Mesenchymal stem cell (in vitro differentiated cells and primary cell): ENCODE measurements at places on chromosomes 5 and 9.
A peak's percentile ranks its signal among the peaks of the same experiment; 100 is the strongest.

DNA sequence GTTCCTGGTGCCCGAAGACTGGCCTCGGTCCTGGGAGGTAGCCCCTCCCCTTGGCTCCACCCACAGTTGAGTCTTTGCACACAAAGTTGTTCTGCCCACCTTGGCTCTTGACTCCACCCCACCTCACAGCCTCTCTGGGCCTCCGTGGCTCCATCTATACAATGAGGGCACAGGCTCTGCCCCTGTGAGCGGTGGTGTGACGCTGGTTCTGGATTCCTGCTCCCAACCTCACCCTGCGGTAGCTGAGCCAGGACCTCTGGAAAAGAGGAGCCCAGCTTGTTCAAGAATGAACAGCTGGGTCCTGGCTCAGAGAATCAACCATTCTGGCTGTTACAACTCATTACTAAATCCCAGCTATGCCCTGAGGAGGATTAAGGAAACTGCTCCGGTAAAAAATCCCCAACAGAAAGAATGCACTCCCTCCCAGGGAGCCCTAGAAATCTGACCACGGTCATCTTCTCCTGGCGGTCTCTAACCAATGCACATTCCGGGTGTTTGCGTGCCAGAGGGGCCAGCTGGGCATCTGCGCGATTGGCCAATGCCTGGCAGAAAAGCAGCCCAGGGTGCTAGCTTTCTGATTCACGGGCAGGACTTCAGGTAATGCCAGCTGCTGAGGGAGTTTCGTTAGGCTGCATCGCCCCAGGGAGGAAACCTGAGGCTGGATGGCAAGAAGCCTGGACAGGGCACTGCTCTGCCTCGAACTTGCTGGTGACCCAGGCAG lies 9.9 kb upstream of the GRHPR start:
- DNase-seq, result no peak

- no peak for DNase-seq
Observed at GRCh38 chr5:64308135-64308534, 142.5 kb downstream of the RNF180 start.

DNA sequence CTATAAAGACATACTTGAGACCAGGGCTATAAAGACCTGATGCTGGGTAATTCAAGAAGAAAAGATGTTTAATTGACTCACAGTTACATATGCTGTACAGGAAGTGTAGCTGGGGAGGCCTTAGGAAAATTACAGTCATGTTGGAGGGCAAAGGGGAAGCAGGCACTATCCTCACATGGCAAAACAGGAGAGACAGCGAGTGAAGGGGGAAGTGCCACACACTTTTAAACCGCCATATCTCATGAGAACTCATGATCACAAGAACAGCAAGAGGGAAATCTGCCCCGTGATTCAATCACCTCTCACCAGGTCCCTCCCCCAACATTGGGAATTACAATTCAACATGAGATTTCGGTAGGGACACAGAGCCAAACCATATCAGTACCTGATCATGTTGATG lies 89.9 kb upstream of the ADAMTSL1 start:
- no peak for DNase-seq

GRCh38 chr9:129954868-129955550 lies 88.0 kb downstream of the FNBP1 start:
- DNase-seq, result peak; percentile 58

GRCh38 chr5:10797261-10797660 lies 36.2 kb upstream of the DAP start:
- DNase-seq, result peak; percentile 56

GRCh38 chr9:116000748-116001329 lies 152.8 kb upstream of the PAPPA start:
- no peak for DNase-seq

GRCh38 chr9:21381448-21382339 lies 3.5 kb downstream of the IFNA2 start:
- DNase-seq, result no peak

DNA sequence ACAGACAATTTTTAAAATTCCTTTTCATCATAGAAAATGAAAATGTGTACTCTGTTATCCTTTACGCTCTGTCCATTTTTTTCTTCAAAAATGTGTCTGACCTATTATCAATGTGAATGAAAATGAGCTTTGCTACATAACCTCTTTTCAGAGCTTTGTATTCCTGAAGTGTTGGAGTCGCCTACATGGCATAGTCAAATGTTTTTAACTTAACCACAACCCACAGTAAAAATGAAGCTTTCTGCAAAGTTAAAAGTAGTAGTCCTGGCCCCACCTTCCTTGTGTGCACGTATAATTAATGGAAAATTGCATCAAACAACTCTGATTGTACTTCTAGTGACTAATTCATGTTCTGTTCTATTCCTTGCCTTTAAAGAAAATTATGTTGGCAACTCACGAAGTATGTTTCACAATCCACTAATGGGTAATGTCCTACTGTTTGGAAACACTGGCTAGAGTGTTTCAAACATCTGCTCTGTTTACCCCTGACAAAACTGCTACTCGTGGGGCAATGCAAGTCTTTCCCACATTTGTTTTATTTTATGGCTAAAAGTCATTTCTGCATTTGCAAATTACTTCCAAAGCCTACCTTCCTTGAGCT lies 18.6 kb upstream of the PSAT1 start:
- DNase-seq, result peak; percentile 92

DNA sequence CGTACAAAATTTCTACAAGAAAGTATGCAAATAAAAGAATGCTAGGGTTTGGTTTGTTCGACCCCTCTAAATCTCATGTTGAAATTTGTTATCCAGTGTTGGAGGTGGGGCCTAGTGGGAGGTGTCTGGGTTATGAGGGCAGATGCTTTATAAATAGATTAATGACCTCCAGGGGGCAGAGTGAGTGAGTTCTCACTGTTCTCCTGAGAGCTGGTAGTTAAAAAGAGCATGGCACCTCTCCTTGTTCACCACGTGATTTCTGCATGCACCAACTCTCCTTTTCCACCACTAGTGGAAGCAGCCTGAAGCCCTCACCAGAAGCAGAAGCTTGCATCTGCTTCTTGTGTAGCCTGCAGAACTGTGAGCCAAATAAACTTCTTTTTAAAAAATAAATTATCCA lies 50.4 kb upstream of the FAM170A start:
- peak; percentile 18 for DNase-seq

GRCh38 chr9:133735415-133735775 lies 2.8 kb downstream of the SARDH start:
- no peak for DNase-seq

DNA sequence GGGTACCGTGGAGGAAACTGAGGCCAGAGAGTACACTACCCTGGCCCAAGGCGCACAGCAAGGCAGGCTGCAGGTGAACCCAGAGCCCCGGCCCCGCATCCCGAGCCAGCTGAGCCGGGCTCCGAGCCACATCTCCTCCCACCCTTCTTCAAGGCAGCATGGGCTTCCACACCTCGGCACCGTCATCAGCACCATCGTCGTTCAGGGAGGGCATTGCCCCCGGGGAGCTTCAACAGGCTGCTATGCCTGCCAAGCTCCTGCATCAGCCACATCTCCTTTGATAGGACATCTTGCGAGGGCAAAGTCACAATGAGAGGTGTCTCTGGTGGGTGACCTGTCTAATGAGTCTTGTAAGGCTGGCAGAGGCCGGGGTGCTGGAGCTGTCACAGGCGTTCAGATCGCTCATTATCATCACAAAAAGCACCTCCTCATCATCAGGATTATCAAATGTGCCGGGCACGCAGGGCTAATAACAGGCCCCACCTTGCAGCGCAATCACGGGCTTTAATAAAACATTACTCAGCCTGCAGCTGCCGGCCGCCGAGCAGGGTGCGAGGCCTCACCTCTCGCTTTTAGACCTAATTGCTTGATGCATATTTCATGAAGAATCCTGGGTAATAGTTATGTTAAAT lies 20.0 kb upstream of the SLC25A51 start:
- no peak for DNase-seq

- DNase-seq, result peak; percentile 75
Observed at GRCh38 chr5:42579320-42579719, 156.1 kb downstream of the GHR start.

DNA sequence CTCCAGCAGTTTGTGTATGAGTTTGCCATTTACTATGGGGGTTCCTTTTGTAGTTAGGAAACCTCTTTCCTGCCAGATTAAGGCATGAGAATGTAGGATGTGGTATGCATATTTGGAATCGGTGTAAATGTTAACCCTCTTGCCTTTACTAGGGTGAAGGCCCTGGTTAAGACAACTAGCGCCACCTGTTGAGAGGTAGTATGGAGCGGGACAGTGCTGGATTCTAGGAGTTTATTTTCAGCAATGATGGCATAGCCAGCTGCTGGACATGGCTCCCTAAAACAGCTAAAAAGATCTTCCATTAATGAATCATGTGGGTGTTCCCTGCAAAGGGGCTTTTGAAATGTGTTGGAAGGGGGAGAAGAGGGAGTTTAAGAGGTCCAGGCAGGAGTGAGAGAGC lies 30.7 kb upstream of the GPX3 start:
- no peak for DNase-seq

DNA sequence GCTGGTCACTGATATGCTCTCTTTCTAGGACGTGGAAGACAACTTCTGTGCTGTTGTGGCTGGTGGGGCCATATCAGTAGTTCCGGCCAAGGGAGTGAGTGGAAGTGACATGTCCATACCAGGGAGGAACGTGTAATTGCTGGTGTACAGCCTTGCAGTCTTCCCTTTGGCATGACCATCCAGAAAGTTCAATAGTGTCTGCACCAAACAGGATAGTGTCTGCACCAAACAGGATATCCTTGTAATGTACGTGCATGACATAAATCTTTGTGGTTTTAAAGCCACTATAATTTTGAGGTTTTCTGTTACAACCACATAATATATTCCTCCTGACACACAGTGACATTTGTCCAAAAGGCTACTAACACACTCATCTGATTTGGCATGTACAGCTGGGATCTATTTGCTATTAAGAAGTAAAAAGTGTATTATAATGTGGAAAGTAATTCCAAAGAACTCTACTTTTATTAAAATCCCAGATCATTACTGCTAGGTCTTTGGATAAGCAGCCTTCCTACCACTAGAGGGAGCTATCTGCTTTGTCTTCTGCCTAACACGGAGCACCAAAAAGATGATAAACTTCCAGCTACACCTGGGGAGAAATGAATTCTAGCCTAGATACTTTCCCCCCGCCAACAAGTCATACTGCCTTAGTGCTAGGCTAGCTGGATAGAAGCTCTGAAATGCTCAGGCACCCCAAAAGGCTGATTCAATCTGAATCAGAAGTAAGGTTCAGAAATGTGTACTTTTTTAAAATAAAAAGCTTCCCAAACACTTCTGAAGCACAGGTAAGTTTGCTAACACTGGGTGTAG lies 52.7 kb downstream of the RNF145 start:
- DNase-seq, result peak; percentile 75

- no peak for DNase-seq
Observed at GRCh38 chr5:151134228-151134627, 23.4 kb downstream of the ANXA6 start.

DNA sequence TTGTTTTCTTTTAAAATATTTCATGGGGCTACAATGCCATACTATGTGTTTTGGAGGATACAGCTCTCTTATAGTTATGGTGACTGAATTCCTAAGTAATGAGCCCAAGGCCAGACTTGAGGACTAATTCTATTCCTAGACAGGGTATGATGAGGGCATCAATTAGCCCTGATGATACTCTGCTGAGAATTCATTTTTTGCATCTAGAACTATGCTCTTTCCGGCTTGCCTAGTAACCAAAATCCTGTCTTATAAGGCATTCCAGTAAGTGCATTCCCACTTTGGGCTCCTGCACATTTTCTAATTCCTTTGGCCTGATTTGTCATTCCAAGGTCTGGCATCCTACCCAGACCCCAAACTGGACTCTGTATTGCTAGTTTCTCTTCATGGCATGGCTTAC lies 62.4 kb downstream of the MAT2B start:
- DNase-seq, result no peak

GRCh38 chr9:136799854-136800657 lies 3.9 kb downstream of the CCDC183 start:
- DNase-seq, result peak; percentile 76

DNA sequence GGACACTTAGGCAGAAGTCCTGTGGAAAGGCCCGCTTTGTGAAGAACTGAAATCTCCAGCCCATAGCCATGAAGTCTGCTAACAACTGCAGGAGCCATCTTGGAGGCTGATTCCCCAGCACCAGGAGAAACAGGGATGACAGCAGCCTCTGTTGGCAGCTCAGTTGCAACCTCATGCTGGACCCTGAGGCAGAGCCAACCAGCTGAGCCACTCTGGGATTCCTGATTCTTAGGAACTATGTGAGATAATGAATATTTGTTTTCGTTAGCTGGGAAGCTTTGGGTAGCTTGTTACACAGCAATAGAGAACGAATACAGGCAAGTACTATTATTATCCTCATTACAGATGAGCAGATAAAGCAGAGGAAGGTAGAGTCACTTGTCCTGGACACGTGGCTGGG lies 210.5 kb upstream of the ANKH start:
- no peak for DNase-seq

DNA sequence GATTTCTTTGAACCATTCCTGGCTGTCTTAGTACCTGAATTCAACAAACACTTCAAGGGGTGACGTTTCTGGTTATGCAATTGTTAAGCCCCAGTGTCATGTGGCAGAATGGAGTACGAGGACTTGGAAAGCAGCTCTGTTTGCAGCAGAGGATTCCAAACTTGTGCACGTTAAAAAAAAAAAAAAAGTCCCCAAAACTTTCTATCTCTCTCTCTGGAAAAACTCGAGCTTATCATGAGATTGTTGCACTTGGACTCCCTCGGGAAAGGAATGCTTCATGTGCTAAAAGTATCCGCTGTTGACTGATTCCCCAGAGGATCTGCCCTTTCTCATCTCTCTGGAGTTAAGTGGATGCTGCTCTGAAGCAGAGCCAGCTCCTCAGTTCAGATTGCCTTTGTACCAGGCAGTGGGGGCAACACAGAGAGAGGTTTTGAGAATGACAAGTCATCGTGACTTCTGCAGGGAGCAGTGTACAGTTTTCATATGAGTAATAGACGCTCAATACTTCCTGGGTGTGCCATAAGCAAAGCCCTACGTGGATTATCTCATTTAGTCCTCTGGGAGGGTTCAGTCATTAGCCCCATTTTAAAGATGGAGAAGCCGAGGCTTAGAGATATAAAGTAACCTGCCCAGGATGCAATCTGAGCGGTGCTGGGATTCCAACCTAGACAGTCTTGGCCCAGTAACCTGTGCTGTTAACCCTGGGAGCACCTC lies 28.1 kb downstream of the TMOD1 start:
- peak; percentile 47 for DNase-seq

DNA sequence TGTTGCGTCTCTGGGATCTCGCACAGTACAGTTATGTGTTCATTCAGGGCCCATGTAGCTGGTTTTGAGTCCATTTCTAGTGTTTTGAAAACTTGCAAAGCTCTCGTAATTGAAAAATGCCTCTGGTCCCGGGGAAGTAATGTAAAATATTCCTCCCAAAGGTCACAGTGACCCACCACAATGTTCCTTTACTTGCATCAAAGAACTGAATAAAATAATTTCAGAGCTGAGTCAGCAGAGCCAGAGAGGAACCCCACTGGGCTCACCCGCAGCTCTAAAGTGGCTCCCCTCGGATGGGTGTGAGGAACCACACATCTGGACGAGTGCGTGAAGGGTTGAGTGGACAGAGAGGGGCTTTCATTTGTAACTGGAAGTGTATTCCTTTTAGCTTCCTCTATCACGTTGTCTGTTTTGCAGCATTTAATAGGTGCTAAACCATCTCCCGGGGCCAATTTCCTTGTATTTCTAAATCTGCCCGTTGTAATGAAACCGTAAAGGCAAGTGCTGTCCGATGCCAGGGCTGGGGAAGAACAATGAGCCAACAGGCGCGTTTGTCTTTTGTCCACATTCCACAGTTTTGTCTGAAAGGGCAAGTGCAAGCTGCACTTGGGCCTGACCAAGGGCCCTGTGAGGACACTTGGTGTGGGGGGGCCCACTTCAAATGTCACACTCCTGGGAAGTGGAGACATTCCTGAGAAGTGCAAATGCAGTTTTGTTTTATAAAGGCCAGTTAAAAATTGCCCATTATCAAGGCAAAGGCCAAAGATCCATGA lies 29.9 kb downstream of the COL5A1 start:
- no peak for DNase-seq
